ENCODE measurements at places on chromosomes 16 and 17.

DNA sequence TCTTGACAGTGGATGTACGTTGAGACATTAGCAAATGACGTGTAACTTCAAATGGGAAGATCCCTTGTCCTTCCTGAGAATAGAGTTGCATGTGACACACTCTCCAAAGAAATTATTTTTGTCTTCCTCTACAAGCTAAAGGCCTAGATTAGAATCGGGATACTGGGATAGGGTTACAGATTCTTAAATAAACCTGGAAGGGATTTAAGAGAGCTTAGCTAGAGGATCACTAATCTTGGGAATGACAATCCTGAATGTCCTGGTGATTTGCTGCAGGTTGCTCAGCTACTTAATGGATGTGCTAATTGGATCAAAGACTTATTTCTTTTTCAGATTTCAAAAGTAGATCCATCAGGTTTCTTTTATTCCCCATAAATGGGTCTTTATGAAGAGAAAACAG is 101.9 kb downstream of the KCNJ2 start:
- DNase-seq = no peak

DNA sequence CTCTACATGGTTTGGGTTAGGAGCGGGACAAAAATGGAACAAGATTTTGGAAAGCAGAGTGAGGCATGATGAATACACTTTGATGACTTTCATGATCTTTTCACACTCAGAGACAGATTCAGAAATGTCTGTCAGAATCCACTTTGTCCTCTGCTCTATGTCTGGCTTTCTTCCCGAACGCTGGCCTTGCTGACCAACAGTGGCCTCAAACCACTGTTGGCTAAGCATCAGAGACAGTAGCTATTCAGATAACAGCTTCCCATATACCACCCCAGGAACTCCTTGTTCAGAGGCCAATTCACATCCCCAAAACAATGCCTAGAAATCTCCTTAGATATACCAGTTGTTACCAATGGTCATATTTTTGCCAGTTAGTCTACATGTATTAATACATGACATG is 40.9 kb downstream of the FBXL20 start:
- DNase-seq = no peak

GRCh38 chr16:70808371-70808770 is 7.4 kb upstream of the VAC14 start:
- no peak for DNase-seq

- no peak for DNase-seq
Measured at GRCh38 chr16:81495321-81496234, 51.0 kb downstream of the CMIP start.

GRCh38 chr16:88532434-88533241 is 37.6 kb upstream of the ZC3H18 start:
- no peak for DNase-seq

GRCh38 chr17:78510141-78511075 is 66.8 kb downstream of the DNAH17 start:
- DNase-seq = no peak

- no peak for DNase-seq
Measured at GRCh38 chr17:72884066-72884465, 208.4 kb downstream of the SLC39A11 start.

GRCh38 chr16:75258807-75259141 is 7.3 kb upstream of the BCAR1 start:
- no peak for DNase-seq

DNA sequence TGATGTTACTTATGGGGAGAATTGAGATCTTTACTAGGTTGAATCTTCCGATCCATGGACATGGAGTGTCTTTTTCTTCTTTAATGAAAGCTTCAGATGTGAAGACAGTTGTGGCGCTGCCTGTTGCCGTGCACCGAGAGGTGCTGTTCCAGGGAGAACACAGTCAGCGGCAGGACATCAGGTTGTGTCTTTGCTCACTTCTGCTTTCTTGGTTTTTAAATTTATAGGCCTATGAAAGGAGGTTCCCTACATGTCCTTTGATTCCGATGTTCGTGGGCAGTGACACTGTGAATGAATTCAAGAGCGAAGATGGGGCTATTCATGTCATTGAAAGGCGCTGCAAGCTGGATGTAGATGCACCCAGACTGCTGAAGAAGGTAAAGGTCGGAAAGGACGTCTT is 49.8 kb downstream of the SEC14L1 start:
- no peak for DNase-seq

DNA sequence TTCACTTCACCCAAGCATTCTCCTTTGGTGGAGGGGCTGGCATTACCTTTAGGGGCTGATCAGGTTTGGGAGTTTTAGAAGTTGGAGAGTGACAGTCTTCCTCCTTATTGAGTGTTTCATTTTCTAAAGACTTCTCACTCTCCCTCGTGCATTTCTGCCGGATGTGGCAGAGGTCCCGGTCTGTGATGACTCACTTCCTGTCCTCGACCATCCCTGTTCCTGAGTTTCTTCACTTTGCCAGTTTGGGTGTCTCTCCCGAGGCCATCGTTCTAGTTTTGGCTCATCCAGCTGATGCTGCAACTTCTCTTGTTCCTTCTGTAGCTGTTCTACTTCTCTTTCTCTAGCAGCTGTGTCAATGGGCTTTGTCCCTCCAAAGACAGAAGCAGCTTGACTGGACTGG is 104.3 kb downstream of the PHKB start:
- DNase-seq = peak; percentile 39

DNA sequence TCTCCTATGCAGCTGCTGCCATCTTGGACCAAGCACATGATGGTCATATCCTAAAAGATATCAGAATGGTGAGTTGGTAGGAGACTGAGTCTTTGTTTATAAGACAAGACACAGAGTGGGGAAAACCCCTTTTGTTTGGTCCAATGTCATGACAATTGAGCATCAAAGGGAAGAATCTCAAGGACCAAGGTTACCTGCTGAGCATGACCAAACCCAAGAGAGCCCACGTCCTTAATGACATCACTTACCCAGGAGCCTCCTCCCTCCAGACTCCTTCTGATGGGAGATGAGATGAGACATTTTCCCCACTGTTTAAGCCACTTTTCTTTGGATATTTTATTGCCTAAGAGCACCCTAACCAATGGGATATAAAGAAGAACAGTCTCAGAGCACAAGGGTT is 478.1 kb downstream of the NPIPA7 start:
- DNase-seq = no peak

GRCh38 chr17:78384479-78385175 is 6.2 kb downstream of the PGS1 start:
- no peak for DNase-seq

- DNase-seq = no peak
Measured at GRCh38 chr16:852451-853185, 52.1 kb upstream of the GNG13 start.

GRCh38 chr17:20032636-20033035 is 23.5 kb downstream of the SPECC1 start:
- no peak for DNase-seq

GRCh38 chr17:67718325-67718941 is 697 bp downstream of the NOL11 start:
- DNase-seq = peak; percentile 46

DNA sequence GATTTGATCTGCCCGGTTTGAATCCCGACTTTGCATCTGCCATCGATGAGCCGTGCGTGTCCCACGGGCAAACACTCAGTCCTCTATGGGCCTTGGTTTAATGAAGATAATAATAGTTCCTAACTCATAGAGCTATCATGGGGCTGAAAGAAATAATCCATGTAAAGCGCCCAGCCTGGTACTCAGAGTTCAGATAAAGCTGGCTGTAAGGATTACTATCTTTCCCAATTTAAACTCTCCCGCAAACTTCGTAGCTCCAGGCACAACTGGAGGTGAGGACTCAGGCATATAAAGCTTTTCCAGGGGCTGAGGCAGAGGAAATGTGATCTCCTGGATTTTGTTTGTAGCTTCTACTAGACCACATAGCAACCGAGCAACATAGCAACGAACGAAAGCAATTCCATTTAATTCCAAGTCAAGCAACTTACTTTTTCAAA is 16.3 kb downstream of the ALOX15 start:
- no peak for DNase-seq

GRCh38 chr16:47254756-47255155 is 111.0 kb upstream of the NETO2 start:
- DNase-seq = no peak

GRCh38 chr17:76550712-76551615 is 11.1 kb downstream of the PRCD start:
- DNase-seq = no peak

DNA sequence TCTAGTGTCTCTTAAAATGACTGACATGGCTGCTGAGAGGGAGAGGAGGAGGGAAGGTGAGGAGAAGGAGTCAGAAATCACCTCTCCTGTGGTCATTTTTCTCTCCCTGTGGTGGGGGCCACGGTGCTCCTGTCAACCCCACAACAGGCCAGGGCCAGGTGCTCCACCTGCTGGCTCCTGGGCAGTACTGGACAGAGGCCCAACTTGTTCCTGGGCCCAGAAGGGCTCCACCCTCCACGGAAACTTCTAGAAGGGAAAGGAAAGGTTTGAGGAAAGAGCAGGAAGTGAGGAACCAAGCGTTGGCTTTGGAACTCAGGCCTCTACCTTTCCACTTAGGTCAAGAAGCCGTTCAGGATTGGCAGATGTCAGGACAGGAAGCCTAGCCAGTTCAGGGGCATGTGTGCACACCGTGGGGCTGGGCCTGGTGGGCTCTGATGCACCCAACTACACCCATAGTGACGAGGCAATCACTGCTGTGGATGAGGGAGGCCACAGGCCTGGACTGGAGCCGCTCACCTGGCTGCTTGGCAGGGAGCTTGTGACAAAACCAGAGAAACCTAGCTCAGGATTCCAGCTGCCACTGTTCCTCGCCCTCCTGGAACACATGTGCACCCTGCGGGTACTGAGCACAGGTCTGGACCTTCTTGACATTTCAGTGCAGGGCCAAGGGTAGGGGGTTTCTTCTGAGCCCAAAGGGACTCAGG is 36.1 kb downstream of the WNT3 start:
- DNase-seq = peak; percentile 45

GRCh38 chr16:1299012-1299867 is 10.2 kb upstream of the UBE2I start:
- no peak for DNase-seq

- no peak for DNase-seq
Measured at GRCh38 chr17:29032013-29032856, 10.7 kb upstream of the PIPOX start.

DNA sequence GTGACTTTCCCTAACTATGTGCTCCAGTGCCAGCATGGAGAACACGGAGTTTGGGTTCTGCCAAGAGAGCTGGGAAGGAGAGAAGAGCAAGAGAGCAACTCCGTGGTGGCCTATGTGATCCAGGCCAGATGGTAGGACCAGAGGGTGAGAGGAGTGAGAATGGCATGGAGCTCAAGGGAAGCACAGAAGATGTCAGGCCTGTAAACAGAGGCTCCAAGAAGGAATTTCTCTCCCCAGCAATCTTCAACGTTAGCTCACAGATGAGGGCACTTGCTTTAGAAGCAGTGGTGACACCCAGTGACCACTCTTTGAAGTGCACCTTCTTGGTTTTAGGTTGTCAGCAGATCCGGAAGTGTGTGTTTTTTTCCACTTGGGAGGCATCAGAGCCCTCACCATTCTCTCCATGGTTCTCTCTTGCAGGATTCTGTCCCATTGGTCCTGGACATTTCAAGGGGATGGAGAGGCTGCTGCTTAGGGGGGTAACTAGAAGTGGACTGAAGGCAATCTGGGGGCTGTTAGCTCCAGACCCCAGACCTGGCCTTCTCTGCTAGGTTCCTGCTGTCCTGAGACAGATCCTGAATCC is 18.1 kb upstream of the TMEM98 start:
- peak; percentile 40 for DNase-seq

GRCh38 chr16:65675161-65675560 is 553.3 kb upstream of the CDH11 start:
- DNase-seq = no peak

- DNase-seq = no peak
Measured at GRCh38 chr17:79647456-79647915, 36.6 kb upstream of the RBFOX3 start.

DNA sequence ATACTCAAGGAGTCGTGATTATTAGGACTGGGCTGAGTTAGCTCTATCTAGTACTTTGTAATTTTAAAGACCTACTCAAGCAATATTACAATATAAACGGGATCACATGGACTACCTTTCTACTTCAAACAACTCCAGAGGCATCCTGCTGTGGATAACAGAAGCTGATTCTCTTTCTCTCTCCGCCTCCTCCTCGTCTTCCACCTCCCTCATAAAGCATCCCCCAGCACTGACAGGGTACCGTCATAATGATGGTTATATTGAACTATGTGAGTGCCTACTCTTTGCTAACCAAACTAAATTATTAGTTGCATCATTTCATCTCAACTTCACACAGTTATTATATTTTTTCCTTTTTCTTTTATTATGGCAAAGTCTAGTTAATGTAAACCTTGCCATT is 165.4 kb upstream of the FOXF1 start:
- no peak for DNase-seq

DNA sequence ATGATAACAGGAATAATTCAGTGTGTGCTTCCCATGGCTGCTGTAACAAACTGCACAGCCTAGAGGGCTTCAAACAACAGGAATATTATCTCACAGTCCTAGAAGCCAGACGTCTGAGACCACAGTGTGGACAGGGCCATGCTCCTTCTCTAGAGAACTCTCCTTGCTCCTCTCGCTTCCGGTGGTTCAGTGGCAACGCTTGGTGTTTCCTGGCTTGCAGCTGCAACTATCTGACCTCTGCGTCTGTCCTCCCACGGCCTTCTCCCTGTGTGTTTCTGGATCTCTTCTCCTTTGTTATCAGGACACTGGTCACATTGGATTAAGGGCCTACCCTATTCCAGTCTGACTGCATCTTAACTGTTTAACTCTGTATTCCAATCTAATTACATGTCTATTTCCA is 414.3 kb downstream of the MAF start:
- DNase-seq = no peak

GRCh38 chr17:76427501-76428231 is 25.3 kb downstream of the UBE2O start:
- DNase-seq = no peak

DNA sequence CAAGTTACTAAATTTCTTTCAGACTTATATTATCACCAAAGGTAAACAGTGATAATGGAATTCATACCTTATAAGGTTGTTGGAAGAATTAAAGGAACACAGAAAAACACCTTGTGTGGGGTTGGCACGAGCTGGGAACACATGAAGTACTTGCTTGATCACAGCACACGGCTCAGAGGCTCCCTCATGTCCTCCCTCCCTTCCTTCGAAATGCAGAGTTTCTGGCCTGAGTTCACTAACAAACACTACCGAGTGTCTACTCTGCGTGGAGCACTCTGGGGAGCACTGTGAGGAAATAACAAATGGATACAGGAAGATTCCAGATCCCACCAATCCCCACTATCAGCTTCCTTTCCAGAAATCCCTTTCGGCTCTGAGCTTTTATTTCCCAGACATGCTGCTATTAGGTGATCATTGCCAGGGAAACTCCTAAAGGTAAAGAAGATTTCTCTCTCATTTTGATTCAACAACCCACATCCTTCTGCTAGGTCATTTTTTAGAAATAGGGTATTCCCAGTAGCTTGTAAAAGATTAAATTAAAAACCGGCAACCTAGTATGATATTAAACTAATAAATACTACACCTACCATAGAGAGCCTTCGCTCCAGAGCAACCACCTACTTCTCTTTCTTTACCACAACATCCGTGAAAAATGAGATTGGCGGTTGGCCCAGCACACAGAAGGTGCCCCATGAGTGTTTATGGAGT is 6.1 kb upstream of the HNF1B start:
- DNase-seq = peak; percentile 65

All from RCC 7860 (cell line).